ENCODE measurements at places on chromosomes 5 and 9.

GRCh38 chr9:125758986-125759763 lies 12.0 kb downstream of the PBX3 start:
- no peak for DNase-seq

GRCh38 chr9:3903906-3904305 lies 378.1 kb upstream of the RFX3 start:
- DNase-seq: no peak

- no peak for DNase-seq
Observed at GRCh38 chr5:141182248-141182647, at the start of gene PCDHB16. Gene PCDHB16, plus strand, starts transcription at chr5:141182387. Its CDS starts 173 bp downstream, at chr5:141182560.

- peak; percentile 37 for DNase-seq
Observed at GRCh38 chr9:86303316-86303975, 21.1 kb upstream of the ISCA1 start.

GRCh38 chr9:36086442-36086841 lies 49.7 kb downstream of the RECK start:
- no peak for DNase-seq

DNA sequence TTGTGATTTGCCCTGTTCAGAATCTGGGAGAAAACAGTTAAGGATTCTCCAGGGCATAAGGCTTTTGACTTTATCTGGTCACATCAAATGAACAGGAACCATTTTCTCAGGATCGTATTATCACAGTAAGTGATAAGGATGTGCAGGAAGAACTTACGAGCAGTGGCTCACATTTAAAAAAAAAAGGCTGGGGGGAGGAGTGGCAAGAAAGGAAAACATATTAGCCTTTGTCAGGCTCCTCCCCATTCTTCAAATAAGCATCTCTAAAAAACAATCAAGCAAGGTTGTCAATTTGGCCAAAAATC lies 234.3 kb upstream of the TMEM161B start:
- DNase-seq: no peak

GRCh38 chr9:278651-279050 lies 64.0 kb downstream of the DOCK8 start:
- no peak for DNase-seq

GRCh38 chr9:13607481-13608441 lies 328.3 kb upstream of the MPDZ start:
- no peak for DNase-seq

GRCh38 chr5:133534566-133534965 lies 77.8 kb downstream of the FSTL4 start:
- DNase-seq: no peak

DNA sequence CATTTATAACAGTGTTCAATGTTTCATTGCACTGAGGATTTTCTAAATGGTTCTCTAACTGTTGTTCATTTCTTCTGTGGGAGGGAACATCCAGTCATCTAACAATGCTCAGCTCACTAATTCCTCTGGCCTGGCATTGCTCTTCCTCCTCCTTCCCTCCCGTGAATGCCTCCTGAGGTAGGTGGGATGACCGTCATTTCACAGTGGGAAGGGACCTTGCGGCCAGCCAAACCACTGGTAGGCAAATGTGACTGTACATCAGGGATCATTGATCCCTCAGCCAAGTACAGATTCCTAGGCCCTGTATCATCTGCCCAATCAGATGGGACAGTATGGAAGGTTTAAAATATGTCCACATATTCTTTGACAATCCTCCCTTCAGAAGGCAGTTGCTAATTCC lies 23.7 kb upstream of the VDAC1 start:
- no peak for DNase-seq

DNA sequence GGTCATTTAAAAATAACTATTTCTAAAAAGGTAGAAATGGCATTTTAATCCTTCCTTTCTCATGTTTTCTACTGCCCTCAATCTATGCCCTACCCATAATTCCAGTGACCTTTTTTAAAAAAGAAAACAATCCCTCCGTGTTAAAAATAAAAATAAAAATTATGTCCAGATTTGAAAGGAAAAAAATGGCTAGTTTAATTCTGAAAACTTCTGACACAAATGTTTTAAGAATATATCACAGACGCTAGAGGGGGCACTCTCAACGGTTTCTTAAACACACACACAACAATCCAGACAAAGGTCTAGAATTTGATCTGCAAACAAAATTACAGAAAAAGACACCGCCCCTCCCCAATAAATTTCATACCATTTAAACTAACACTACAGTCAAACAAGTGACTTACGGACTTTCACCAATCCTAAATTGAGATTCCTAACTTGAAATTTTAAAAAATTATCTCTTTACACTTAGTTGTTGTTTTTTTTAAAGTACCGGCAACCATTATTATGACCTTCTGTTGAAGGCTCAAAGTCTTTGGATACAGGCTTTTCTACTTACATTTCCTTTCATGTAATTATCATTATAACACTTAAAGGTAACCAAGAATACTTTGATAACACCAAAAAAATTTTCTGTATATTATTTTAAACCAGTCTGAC lies 38.2 kb downstream of the CLINT1 start:
- no peak for DNase-seq

GRCh38 chr5:133130387-133131118 lies 78.7 kb downstream of the HSPA4 start:
- DNase-seq: no peak

- DNase-seq: no peak
Observed at GRCh38 chr9:31388660-31389059, 995.8 kb upstream of the ACO1 start.

GRCh38 chr5:131682826-131683225 lies 47.8 kb upstream of the RAPGEF6 start:
- no peak for DNase-seq

DNA sequence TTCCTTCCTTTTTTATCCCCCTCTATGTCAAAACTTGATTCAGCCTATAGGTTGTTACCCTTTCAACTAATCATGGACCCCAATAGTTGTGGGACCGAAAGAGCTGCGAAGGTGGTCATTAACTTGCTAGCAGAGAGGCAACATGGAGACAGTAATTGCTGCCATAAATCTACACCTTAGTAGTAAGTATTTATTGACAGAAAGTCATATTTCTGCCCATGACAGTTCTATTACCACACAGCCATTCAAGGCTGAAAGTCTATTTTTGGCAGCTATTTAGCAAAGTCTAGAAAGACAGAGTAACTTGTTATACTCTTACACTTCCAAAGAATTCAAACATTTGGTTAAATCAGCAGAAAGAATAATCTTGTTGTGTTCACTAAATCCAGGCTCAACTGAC lies 236.2 kb downstream of the PRELID2 start:
- no peak for DNase-seq

DNA sequence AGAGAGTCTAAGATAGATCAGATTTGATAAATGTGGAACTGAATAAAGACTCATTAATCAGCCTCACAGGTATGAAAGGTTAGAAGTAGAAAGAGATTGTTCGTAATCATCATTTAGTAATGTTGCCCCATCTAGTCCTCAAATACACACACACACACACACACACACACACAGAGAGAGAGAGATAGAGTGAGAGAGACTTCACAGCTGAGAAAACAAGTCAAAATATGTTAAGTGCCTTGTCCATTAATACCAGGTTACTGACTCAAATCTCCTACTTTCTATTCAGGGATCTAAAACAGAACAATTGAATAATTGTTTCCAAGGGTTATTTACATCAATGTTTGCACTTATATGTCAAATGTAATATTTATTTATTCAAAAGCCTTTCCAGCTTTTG lies 284.6 kb downstream of the MRPS30 start:
- no peak for DNase-seq

DNA sequence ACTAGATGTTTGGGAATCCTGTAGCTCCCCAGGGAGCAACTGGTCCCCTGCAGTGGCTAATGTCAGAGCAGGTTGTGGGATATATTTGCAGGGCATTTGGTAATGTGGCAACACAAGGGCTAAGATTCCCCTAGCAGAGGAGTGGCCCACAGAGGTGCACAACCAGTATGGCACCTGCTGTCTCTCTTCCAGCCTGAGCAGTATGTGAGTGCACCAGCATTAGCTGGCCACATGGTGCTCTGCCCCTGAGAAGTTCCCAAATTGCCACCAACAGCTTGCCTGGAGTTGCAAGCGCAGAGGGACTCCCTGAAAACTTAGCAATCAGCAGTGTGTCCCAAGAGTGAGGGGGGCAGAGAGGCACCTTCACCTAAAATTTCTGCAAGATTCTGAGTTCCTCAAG lies 53.2 kb upstream of the SNCAIP start:
- no peak for DNase-seq

- DNase-seq: no peak
Observed at GRCh38 chr9:108816037-108816436, 39.7 kb downstream of the ACTL7B start.

DNA sequence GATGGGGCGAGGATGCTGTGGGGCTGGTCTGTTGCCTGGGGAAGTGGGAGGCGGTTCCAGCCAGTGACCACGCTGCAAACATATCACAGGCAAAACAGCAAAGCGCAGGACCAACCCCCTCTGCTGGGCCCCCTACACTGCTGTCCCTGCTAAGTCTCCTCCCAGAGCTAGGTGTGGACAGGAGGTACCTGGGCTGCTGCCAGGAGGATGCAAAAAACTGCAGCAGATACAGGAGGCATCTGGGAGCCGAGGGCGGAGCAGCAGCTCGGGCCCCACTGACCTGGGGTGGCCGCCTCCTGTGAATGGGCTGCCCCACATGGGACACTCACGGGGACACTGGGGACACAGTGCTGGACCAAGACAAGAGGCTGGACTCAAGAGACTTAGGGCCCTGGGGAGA lies 48.0 kb upstream of the PHYKPL start:
- no peak for DNase-seq

DNA sequence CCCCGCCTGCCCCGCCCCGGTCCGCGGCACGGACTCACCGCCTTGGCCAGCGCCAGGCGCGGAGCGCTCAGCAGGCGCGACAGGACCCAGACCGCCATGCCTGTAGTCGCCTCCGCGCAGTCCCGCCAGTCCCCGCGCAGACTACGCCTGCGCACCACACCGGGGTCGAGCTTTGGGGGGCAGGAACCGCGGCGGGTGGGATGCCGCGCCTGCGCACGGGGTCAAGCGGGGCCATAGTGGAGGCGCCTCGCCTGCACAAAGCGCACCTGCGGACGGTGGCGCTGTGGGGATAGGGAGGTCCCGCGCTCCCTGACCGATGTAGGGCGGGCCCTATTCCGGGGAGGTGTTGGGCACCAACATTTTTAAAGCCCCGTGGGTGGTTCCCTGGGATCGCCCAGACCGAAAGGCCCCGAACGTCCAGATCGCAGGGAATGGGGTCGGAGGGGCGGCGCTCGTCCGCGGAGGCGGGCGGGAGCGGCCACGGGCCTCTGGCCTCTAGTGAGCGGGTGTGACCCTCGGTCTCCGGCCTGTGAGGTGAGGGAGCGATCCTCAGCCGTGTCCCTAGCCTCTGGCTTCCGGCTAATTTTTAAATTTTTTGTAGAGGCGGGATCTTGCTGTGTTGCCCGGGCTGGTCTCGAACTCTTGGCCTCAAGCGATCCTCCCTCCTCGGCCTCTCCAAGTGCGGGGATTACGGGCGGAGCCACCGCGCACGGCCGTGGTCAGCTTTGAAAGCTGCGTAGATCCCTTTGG lies 70.8 kb upstream of the LPCAT1 start:
- DNase-seq: peak; percentile 67

- DNase-seq: peak; percentile 13
Observed at GRCh38 chr9:131585375-131585774, 40.1 kb downstream of the PRRT1B start.

- no peak for DNase-seq
Observed at GRCh38 chr9:76699971-76700370, 64.3 kb upstream of the PCA3 start.

GRCh38 chr5:142827934-142828576 lies 57.9 kb downstream of the ARHGAP26 start:
- DNase-seq: no peak

GRCh38 chr5:16578474-16578883 lies 38.3 kb downstream of the RETREG1 start:
- DNase-seq: no peak

- DNase-seq: no peak
Observed at GRCh38 chr5:91503321-91503720, 120.2 kb upstream of the ARRDC3 start.

- no peak for DNase-seq
Observed at GRCh38 chr9:112783551-112783954, 33.0 kb downstream of the SNX30 start.

DNA sequence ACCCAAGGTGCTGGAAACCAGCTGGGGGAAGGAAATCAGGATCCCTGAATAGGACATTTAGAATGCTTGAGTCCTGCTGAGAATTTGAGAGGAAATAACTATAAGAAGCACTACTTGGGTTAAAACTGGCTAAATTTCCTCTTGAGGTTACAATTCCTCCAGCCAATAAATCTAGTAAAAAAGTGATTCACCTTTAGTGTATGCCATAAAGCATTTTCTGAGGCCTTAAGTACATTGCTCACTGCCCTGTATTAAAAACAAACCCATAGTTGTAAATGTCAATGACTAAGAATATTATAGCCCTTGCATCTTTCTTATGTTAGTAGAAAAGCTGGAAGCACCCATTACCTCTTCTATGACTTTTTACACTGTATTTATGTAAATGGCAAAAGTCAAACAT lies 634.7 kb upstream of the ARRDC3 start:
- DNase-seq: no peak

DNA sequence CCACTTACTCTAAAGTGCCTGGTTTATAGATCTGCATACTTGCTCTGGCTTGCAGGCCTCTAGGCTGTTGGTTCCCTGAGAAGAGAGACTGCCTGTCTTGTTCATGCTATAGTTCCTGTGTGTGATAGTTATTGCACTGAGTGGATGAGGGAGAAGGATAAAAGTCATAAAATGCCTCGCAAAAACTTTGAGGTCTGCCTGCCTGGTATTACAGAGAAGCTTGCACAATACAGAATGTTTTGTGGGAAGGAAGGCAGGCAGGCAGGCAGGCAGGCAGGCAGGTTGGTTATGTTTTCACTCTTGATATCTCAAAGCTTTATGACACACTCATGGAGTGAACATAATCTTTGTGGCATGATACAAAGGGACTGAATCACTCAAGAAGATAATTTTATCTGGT lies 287.1 kb downstream of the SLIT3 start:
- DNase-seq: no peak

- DNase-seq: no peak
Observed at GRCh38 chr5:1040571-1040970, 32.0 kb downstream of the NKD2 start.

GRCh38 chr5:81428446-81428845 lies 34.5 kb upstream of the ACOT12 start:
- DNase-seq: no peak

- no peak for DNase-seq
Observed at GRCh38 chr5:53303105-53303504, 177.3 kb upstream of the FST start.

- DNase-seq: no peak
Observed at GRCh38 chr9:36818965-36819870, 214.8 kb downstream of the PAX5 start.

DNA sequence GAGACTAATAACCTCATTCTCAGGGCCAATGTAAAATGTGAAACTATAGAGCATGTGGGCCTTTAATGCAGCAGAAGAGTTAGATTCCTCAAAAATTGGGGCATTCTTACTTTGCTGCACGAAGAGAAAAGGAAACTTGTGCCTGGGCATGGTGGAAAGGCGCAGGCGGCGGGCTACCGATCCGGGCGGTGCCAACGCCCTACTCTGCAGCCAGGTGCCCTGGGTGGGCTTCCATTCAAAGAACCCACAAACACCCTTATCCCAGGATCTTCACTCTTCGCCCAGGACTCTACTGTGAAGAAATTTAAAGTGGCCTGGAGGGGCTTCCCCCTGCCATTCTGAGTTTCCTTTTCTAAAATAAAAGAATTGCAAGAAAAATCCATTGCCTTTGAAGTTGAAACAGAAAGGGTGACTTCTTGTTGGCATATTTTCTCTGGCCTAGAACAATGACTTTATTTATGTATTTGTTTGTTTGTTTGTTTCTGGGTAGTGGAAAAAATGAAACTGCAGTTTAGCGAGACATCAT lies 124.9 kb downstream of the TMEM161B start:
- DNase-seq: no peak

GRCh38 chr5:36152324-36153297 lies 700 bp downstream of the SKP2 start:
- DNase-seq: no peak

All from activated CD8-positive, alpha-beta memory T cell treated with anti-CD3 and anti-CD28 coated beads for 4 hours (primary cell).